Left cardiac atrium (tissue), 4 donors: ENCODE measurements at places on chromosomes 5 and 9. TPM values are rescaled to one million over a fixed set of nuclear protein-coding genes. Genes with fewer than 3 reads are reported as not detected.

GRCh38 chr9:126417043-126417442 is 90.4 kb downstream of the MVB12B start:
- no peak for DNase-seq

GRCh38 chr9:33113799-33114547 is 37.5 kb upstream of the SMU1 start:
- no peak for DNase-seq

Gene FOXD4L5
- 0.10 TPM for total RNA-seq

- DNase-seq = no peak
Observed at GRCh38 chr9:113398796-113399195, 2.3 kb downstream of the ALAD start.

Gene MYMK
- not detected for total RNA-seq

Gene KIAA0825
- total RNA-seq = 3.0 TPM

Gene SPINK4
- not detected for total RNA-seq

DNA sequence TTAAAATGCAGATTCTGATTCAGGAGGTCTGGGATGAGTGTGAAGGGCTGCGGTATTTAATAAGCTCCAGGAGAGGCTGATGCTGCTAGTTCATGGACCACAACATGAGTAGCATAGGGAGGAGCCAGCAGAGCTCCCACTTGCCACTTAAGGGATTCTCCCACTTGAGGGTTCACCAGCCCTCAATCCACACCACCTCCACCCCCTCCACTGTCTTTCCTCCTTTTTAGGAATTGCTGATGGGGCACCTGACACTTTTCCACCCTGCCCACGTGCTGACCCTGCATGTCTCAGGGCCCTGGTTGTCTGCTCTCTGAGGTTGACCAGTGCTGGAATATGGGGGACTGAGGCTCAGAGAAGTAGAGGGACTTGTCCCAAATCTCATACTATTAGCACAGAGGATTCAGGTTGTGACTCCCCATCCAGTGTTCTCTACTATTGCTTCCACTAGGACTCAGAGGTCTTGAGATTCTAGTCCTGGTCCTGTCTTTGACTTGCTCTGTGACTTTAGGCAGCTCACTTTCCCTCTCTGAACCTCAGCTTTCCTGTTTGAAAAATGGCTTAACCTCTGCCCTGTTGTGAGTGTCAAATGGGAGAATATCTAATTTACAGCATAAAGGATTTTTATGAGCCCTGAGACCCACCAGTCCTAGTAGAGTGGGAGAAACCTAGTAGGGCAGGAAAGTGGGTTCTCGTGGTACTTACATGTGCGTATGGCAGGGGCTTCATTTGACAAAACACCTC is 72.9 kb downstream of the PPARGC1B start:
- no peak for DNase-seq

- DNase-seq = no peak
Observed at GRCh38 chr5:59066367-59067163, 483.7 kb downstream of the RAB3C start.

GRCh38 chr5:132445930-132446329 is 44.6 kb downstream of the IRF1 start:
- no peak for DNase-seq

Gene APBA1
- total RNA-seq = 8.4 TPM

DNA sequence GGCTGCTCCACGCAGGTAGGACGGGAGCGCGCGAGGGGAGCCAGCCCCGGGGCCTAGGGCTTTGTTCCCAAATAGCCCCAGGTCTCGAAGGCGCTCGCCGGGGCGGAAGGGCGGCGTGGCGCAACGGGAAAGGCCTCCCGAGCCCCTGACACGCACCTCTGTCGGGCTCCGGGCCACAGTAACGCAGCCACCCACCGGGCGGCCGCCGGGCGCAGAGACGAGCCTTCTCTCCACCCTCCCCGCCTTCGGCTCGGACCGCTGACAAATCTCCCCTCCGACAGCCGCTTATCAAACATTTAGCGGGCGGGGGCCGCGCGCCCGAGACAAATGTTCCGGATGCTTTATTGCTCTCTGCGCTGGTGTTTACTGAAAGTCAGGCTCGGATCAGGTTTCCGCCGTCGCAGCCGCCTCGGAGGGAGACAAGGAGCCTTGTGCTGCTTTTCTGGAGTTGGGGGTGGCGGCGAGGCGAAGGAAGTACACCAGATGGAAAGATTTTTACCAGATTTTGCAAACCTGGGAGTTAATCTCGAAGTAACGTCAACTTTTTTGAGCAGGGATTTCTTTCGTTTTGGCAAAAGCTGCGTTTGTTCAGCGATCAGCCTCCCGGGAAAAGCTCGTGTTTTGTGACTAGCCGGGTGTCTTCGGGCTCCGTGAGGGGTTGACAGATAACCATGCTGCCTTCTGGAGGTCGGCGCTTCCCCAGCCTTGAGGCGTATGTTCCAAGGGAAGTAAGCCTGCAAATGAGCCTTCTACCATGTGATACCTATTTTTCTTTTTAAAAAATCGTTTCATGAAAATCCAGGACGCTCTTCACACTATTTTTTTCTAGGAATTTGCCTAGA is 950 bp downstream of the RGMB start:
- peak; percentile 66 for DNase-seq

DNA sequence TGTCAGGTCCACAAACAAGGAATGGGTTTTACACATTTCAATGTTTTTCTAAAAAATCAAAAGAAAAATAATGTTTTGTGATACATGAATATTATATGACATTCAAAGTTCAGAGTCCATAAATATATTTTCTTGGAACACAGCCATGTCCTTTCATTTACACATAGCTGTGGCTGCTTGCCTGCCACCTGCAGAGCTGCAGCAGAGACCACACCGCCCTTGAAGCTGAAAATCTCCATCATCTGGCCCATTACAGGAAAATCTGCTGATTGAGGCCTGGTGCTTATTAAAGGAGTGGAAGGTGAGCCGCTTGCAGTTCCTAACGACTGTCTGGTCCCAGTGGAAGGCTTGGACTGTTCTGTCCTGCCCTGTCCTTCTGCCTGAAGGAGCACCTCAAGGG is 232.6 kb upstream of the ADAMTS16 start:
- no peak for DNase-seq

Gene TLE1
- total RNA-seq = 15.2 TPM
